ENCODE measurements at places on chromosomes 12 and 14. TPM values are rescaled to one million over a fixed set of nuclear protein-coding genes. Genes with fewer than 3 reads are reported as not detected.

Gene NELL2
- total RNA-seq = 40.5 TPM

- no peak for DNase-seq
These were observed 506.1 kb downstream of the NELL2 start for GRCh38 chr12:44369998-44370397.

Gene LRCOL1
- total RNA-seq = not detected

DNA sequence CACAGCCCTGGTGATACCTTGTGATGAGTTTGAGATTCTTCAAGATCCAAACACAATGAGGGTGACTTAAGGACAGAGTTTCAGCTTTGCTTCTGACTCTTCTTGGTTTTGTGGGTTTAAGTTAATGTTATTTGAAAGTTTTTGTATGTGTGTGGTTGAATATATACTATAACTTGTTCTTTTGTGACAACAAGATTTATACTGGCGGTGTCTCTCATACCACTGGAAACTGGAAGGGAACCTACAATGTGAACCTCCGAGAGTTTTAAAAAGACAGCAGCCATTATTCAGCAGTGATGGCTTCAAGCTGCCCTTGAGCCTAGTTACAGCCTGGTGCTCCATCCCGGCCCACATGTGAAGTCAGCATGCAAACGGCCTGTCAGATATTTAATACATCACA lies 87.9 kb upstream of the IGF1 start:
- DNase-seq = no peak

DNA sequence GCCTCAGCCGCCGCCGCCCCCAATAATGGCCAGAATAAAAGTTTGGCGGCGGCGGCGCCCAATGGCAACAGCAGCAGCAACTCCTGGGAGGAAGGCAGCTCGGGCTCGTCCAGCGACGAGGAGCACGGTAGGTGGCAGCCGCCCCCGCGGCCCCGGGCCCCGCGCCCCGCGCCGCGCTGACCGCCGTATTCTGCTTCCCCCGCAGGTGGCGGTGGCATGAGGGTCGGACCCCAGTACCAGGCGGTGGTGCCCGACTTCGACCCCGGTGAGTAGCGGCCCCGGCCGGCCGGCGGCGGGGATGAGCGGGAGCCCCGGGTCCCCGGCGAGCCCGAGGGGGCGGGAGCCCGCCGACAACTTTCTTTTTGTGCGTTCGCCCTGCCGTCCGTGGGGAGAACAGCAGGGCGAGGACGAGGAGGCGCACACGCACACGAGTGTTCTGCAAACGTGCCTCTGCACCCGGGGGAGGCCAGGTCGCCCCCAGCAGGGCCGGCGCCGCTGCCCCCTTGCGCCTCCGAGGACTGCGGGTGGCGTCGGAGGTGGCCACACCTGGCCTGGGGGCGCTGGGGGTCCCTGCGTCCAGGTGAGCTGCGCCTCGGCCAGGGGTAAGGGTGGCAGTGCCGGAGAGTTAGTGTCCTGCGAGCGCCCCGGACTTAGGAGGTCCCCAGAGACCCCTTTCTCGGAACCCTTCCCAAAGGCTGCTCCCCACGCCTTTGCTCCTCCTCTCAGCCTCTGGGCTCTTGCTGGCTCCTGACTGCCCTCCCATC lies 794 bp downstream of the RCOR1 start:
- peak; percentile 65 for DNase-seq

Gene ANO2
- total RNA-seq = not detected

Gene OTOGL
- total RNA-seq = not detected

DNA sequence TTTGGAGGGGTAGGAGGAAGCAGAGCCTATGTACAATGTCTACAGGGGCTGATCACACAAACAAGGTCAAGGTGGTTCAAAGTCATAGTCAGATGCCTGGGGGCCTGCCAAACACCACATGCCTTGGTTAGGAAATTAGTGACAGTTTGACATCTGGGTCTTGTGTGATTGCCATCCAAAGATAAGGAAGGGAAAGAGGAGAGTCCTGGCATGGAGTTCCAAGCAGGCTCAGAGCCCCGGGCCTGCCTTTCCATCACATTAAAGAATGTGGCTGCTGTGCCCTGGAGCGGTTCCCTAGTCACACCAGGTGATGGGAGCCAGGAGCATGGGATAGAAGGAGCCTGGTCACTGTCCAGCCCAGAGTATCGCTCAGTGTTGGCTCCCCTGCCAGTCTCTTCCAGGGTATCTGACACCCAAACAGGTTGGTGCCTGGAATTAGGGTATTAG lies 53.6 kb upstream of the BCL2L14 start:
- DNase-seq = peak; percentile 70

- DNase-seq = no peak
These were observed 111.2 kb downstream of the CAPZA3 start for GRCh38 chr12:18849080-18849479.

Gene AICDA
- total RNA-seq = not detected

Gene RNASE1
- total RNA-seq = not detected

GRCh38 chr14:97298331-97298730 lies 501.1 kb downstream of the VRK1 start:
- DNase-seq = peak; percentile 23

- DNase-seq = no peak
These were observed 10.1 kb upstream of the PITPNM2 start for GRCh38 chr12:123160801-123161487.
